Urothelium cell line (cell line): ENCODE measurements at places on chromosomes 6 and 20.

- no peak for DNase-seq
These were observed 7.4 kb downstream of the ITPR3 start for GRCh38 chr6:33628401-33628964.

DNA sequence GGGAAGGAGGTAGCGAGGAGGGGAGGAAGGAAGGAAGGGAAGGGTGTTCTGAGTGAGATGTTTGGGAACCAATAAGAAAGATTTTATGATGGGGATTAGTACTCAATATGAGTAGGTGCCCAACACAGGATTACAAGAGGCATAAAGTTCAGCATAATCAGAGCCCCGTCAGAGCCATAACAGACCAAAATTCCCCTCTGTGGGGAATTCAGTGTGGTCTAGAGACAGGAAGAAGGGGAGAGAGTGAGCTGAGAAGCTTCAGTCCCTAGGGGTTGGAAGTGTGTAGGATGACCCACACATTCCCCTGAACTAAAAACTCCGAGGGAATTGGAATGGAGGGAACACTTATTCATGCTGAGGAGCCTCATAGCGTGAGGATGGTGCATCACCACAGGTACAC, 160.3 kb upstream of the SASH1 start:
- DNase-seq: no peak

- no peak for DNase-seq
These were observed 24.8 kb downstream of the LYRM2 start for GRCh38 chr6:89613790-89614189.

DNA sequence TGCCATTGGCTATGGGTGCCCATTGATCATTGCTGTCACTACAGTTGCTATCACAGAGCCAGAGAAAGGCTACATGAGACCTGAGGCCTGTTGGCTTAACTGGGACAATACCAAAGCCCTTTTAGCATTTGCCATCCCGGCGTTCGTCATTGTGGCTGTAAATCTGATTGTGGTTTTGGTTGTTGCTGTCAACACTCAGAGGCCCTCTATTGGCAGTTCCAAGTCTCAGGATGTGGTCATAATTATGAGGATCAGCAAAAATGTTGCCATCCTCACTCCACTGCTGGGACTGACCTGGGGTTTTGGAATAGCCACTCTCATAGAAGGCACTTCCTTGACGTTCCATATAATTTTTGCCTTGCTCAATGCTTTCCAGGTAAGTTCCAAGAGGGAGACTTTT, 16.4 kb downstream of the ADGRF4 start:
- DNase-seq: peak; percentile 44

DNA sequence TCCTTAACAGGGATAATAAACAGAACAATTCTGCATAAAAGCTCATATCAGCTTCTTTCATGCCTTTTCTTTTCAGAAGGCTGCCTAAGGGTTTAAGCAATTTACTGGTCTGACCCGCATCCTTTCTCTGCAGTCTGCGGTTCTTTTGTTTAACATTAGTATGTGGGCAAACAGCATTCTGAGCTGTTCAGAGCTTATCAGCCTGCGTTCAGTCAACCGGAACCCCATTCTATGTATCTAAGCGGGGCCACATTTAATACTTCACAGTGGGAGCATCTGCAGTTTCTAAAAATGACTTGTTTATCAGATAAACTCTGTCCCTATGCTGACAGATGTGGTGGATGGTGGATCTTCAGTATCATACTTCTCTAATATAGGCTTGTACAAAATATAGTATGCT, 758.9 kb upstream of the MMS22L start:
- DNase-seq: no peak

DNA sequence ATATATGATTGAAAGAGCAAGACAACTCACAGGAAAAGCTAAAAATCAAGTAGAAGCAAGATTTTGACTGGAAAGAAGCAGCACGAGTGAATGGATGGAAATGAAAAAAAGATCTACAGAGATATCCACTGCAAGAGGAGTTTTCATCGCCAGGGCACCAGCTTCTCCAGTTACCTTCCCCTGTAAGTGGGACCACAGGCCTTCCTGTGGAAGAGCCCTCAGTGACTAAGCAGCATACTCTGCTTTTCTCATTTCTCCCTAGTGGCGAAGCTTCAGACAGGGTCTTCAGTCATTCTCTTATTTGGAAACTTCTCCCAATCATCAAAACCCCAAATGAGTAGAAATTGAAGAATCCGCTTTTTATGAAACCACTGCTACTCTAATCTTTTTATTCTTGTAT, 40.5 kb downstream of the ADGRB3 start:
- no peak for DNase-seq

GRCh38 chr6:139380611-139381010, 6.2 kb upstream of the CITED2 start:
- DNase-seq: no peak

GRCh38 chr20:10539818-10540553, 104.9 kb downstream of the SLX4IP start:
- no peak for DNase-seq

DNA sequence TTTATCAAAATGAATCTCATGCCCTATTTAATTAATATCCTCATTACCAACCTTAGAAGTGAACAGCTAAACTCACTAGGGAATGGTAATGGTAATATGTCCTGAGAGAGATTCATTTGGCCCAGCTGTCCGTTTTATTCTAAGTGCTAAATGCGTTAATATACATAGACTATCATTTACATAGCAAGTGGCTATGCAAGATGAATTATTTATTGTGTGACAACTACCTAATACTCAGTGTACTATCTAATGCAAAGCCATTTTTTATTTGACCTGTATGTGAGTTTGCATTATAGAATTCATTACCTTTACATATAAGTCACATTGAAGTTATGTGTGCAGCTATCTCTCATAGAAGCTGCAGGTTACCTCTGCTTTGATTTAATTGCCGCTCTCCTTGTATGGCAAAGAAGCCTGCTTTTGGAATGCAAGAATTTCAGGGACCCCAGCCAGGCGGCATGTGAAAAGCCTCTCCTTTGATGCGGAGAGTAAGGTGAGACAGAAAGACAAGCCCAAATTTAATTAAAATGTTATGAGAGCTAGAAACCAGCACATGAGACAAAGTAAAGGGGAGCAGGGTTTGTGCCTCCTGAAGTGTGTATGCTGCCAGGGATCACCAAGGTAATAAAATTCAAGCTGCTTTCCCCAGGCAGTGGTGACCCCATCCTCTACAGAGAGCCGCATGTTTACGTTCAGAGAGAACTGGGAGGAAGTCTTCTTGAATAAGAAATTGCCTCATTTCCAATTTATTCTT, 693.0 kb upstream of the MAP3K7 start:
- no peak for DNase-seq

- peak; percentile 94 for DNase-seq
These were observed at the start of gene MRPS10 for GRCh38 chr6:42217519-42218367. TSS of gene MRPS10 (minus strand) at chr6:42217861. CDS start at chr6:42217849, 12 bp downstream.

- DNase-seq: no peak
These were observed 14.5 kb downstream of the SERAC1 start for GRCh38 chr6:158153576-158153975.

GRCh38 chr6:148855744-148856143, 108.9 kb downstream of the UST start:
- no peak for DNase-seq

GRCh38 chr20:20737158-20737557, 24.7 kb upstream of the RALGAPA2 start:
- DNase-seq: no peak

- DNase-seq: no peak
These were observed 3.1 kb downstream of the HLA-C start for GRCh38 chr6:31268836-31269235.

- DNase-seq: no peak
These were observed 17.2 kb downstream of the ZDHHC14 start for GRCh38 chr6:157398151-157398550.

DNA sequence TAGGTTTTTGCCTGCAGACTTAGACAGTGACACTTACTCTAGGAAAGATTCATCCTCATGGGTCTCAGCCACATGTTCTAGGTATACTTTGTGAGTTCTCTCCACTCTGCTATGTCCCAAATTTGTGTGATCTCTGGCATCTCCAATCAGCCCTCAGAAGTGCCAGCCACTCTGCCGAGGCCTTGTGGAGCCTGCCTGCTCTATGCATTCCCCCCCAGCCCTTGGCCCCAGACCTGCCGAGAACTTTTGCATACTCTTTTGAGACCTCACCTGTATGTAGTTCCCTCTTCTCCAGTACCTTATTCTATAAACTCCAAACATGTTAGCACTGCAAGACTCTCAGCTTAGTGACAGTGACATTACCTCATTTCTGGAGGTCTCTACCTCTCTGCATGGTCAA, 2170.5 kb upstream of the DEFB115 start:
- no peak for DNase-seq

- DNase-seq: no peak
These were observed 4.6 kb upstream of the ZSCAN9 start for GRCh38 chr6:28220257-28221133.

GRCh38 chr6:6820641-6821238, 232.2 kb downstream of the LY86 start:
- DNase-seq: peak; percentile 50

DNA sequence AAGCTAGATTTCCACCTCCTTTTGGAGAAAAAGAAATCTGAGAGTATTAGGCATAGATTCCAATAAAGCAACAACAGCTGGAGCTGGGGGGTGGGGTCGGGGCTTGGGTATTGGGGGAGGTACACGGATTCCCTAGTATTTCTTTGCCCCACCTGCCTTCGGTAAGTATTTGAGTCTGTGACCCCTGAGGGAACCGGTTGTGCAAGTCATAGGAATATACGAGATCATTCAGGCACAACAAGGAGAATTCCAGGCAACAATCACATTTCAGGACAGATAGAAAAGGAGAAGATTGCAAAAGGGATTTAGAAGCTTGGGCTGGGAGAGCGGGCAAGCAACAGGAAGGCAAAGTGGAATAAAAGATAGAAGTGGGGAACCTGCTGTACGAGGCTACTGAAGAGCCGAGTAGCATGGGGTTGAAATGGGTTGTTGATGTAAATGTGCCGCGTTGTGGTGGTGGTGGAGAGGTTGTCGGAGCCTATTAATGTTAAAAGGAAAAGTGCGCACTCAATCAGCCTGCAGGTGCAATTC, 148.9 kb downstream of the BCAS1 start:
- DNase-seq: no peak

DNA sequence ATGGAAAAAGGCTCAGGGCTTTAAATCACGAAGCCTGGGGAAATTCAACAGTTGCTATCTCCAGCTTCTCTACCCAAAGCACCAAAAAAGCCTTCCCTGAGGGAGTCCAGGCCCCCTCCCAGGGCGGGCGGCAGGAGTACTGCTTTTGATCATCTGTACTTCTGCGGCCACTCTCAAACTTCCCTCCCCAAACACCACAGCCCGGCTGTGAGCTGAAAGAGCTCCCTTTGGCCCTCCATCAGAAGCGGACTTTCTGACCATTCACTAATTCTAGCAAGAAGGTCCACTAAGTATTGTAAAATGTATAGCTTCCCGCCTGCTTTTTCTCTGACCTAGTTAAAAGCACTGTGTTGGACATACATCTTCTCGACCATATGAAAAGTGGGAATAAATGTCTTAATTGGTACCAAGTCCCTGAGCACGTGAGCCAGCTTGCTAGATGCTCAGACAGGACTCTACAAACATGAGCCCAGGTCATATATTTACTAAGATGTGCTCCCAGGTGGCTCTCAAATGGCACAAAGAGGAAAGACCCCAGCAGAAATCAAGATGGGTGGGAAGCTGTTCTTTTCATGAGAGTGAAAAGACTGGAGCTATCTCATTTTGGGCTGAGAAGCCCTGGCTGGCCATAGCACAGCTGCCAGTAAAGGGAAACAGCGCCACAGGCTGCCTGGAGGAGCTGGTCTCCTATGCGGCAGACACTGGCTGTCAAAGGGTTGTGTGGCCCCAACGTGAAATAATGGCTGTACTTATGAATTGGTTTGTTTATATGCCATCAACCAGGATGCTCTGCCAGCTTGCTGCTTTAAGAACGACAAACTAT, 58.6 kb downstream of the GFOD1 start:
- no peak for DNase-seq

GRCh38 chr6:152503546-152503945, 133.6 kb downstream of the SYNE1 start:
- DNase-seq: no peak

DNA sequence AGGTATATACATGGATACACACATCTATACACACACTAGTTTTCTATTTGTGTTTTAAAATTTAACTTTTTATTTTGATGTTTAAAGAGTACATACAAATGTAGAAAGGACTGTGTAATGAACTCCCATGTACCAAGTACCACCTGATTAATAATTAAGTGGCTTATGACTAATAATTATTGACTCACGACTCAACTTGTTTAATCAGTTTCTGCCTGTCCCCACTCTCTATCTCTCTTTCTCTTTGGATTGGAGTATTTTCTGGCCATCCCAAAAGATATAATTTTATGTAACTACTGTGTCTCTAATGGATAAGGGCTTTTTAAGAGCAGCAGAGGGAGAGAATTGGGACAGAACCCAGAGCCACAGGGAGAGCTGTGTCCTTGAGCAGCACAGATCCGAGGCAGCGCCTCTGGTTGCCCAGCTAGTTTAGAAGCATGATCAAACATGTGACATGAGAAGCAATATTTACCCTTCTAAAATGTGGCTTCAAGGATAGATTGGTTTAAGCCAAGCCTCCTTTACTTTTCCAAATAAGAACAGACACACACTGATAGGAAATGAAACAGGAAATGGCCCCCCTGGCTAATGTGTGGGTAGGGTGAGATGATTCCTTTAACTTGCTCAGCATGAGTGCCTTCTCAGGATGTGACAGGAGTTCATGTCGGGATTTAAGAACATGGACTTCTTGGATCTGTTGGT, 81.0 kb downstream of the ERMARD start:
- no peak for DNase-seq

DNA sequence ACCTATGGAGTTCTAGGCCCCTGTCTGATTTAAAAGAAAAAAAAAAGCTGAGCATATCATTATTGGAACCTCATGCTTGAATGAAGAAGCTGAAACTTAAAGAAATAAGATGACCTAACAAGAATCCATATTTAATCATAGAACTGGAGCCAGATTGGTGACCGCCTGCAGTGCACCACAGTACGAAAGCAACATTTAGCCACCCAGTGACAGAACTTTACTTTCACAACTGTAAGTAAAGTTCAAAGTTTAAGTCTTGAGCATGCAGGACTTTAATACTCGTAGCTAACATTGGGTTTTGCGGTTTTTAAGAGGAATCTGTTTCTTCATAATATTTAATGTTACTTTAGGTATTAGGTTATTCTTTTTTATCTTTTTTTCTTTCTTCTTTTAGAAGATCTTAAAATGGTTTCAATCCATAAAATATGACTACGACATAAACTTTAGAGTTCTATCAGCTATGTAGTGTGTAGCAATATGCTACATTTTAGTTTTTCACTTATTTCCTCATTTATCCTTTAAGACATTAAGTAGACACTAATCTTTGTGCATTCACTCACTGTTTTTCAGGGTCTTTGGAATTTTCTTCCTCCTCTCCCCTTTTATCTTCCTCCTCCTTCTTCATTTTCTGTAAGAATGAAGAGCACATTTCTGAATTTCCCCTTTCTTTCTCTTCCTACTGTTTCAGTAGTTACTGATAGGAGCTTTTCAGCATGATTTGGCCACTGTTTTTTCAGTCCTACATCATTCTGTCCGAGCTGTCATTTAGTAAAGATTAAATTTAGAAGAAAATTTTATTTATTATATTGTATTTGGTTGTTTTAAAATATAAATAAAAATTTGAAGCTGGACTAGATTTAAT, 514.1 kb downstream of the GRIK2 start:
- DNase-seq: no peak

GRCh38 chr6:49205526-49205925, 257.5 kb downstream of the MMUT start:
- DNase-seq: no peak

- DNase-seq: peak; percentile 40
These were observed 60.1 kb downstream of the SEL1L2 start for GRCh38 chr20:13930281-13930680.
